Cerebellar nuclear complex (tissue), 1 donor: ENCODE measurements at places on chromosomes 1 and 21.

DNA sequence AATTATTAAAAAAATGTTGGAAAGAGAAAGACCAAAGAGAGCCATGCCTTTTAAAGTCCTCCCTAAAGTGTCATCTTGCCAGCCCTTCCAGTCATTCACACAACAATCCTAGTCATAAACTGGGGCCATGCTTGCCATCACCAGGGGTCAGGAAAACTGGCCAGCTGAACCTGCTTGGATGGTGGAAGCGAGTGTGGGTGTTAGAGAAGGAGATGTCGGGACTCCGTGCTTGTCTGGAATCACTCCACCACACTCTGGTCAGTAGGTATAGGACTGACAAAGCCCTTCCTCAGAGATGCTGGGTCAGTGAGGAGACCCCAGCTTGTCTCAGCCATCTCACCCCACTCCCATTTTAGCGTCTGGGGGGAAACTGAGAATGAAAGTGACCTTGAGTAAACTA is 3.3 kb upstream of the HAPLN2 start:
- no peak for DNase-seq

DNA sequence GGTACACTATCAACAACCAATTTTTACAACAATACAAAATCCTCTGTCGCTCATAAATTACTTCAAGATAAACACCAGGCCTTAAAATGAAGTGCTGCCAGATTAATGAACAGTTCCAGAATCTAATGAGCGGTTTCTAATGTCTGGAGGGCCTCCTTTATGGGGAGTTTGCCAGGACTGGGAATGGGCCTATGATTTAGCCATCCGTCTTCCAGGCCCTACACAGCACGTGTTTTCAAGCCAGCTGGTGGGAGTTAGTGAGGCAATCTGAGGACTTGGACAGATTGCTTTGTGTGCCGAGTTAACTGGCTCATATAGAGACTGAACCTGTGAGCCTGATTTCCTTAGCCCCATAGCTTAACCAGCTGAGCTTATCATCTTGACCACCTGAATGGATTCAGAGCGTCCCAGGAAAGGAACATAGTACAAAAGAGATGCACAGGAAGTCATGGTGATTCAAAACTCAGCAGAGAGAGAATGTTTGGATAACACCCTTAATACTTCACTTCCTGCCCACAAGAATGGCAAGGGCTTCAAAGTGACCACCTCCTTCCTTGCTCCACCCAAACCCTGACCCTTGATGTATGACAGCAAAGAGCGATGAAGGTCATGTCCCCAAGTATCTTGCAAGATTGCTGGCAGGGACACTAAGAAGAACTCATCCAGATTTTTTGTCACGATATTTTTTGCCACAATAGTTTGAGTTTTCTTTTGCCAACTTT is 143.5 kb downstream of the SLC30A10 start:
- DNase-seq: no peak

- DNase-seq: no peak
Measured at GRCh38 chr1:113388017-113388620, 2.2 kb upstream of the MAGI3 start.

DNA sequence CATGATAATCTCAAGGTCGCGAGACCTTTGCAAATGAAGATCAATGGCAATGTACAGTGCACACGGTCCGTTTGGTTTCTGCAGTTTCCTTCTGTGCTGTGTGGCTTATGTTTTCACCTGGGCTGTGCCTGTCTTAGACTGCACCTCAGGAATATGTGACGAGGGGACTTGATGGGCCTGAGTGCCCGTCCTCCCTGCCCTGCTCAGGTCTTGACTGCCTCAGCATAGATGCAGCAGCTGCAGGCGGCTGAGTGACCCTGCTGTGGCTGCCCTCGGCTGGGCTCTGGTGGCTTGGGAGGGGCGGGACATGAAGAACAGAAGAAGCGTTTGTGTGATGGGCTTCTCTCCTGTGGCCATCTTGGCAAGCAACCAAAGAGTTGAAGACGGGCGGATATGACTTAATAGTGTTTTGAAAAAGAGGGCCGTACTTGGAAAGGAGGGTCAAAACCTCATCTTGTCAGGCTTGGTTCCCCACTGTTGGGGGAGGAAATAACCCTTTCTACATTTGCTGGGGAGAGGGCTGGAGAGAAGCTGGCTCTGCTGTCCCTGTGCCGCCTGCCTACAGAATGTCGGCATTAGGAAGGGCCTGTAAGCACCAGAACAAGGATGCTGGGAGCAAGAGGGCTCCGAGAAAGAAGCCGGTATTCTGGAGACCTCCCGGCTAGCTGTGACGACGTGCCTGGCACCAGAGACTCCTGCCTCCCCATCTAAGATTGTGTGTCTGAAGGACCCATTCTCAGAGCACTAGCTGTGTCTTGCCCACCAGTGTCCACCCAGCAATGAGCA is 7.1 kb downstream of the MYBPHL start:
- DNase-seq: no peak

GRCh38 chr1:193472838-193473398 is 286.5 kb upstream of the B3GALT2 start:
- DNase-seq: no peak

- DNase-seq: no peak
Measured at GRCh38 chr1:150092180-150092791, 24.7 kb downstream of the VPS45 start.

DNA sequence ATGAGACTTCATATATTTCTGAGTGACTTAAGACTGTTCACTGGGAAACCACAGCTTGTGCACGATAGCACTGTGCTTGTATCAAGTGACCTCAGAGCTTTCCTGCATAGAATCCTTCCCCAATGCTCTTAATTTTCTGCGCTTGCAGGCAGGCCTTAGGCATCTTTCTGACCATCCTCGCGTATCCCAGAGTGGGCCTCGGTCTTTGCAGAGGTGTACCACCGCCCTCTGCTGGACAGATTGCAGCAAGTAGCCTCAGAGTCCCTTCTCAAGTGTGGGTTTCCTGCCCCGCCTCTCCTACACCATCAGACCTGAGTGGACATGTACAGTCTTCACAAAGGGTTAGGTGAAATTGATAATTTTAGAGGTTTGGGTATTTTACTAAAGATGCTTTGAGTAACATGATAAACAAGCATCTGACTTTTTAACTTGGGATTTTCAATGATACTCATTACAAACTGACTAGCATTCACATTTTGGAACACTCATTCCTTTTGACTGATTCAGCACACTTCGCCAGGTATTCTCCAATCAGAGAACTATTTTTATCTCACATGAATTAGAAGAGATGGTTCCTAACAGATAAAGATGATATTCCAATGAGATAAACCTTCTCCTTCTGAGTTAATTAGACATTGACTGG is 246.5 kb upstream of the USP25 start:
- DNase-seq: peak; percentile 74

DNA sequence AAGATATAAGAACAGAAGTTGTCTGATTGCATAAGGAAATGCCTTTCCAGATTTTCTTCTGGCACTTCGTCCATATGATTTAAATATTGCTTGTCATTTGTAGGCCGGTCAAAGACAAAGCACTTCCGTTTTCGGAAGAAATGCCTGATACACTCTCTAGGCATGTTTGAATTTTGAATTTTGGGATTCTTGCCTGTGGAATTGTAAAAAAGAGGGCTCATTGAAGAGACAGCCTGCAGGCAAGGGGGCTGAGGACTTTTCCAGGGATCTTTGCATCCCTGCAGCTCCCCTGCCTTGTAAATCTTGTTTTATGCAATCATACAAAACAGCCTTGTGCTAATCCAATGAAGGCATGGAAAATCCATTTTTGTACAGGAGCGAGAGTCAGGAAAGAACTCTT is 7.4 kb downstream of the GBP4 start:
- no peak for DNase-seq

DNA sequence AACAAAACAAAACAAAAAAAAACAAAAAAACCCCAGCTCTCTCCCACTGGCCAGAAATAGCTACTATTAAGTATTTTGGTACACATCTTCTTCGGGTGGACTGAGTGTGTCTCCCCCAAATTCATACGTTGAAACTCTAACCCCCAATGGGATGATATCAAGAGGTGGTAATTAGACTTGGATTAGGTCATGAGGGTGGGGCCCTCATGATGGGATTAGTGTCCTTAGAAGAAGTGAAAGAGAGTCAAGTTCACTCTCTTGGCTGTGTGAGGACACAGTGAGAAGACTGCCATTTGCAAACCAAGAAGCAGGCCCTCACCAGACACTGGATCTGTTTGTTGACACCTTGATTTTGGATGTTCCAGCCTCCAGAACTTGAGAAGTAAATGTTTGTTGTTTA is 116.9 kb downstream of the NOS1AP start:
- no peak for DNase-seq

- no peak for DNase-seq
Measured at GRCh38 chr1:58784758-58785441, 1.1 kb upstream of the JUN start.

GRCh38 chr1:53125122-53125521 is 17.3 kb downstream of the SLC1A7 start:
- no peak for DNase-seq

- no peak for DNase-seq
Measured at GRCh38 chr1:3403011-3403345, 51.5 kb upstream of the ARHGEF16 start.
